Naive thymus-derived CD8-positive, alpha-beta T cell (primary cell): ENCODE measurements at places on chromosomes 1 and 21. TPM values are rescaled to one million over a fixed set of nuclear protein-coding genes. Genes with fewer than 3 reads are reported as not detected.
A peak's percentile ranks its signal among the peaks of the same experiment; 100 is the strongest.

FBXO42 gene
- 27.4 TPM for total RNA-seq

DNA sequence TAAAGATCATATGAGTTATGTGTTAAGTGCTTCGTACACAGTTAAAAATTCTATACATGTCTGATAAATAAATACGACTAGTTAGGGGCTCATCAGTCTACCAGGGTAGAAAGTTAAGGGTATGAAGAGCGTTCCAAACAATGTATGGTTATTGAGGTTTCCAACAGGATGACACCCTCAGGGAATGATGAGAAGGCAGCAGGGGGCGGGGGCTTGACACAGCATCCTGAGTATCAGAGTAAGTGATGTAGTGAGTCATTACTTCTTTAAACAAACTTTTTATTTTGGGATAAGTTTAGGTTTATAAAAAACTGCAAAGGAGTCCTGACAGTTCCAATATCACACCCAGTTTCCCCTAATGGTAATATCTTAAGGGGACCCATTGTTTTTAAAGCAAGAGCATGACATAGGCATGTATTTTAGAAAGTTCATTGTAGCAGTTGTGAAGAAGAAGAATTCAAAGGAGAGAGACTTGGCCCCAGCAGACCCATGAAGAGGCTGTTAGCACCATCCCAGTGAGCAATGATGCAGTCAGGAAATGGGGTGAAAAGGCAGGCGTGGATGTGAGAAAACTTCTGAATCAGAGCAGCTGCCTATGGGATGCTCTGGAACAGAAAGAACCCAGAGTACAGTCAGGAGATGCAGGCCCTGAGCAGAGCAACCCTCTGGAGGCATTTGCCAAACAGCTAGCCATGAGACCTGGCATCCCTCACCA, 15.0 kb upstream of the PSMB2 start:
- no peaks in the 10 kb centered on the region for H3K4me1 ChIP-seq
- H3K27me3 ChIP-seq = peaks cover 8% of the 10 kb centered on the region
- H3K27ac ChIP-seq = no peak overlapping the region
- H3K36me3 ChIP-seq = no peaks in the 10 kb centered on the region
- H3K4me3 ChIP-seq = no peak overlapping the region
- no peak for DNase-seq

- peak overlapping the region; percentile 82 for H3K4me3 ChIP-seq
- no peaks in the 10 kb centered on the region for H3K27me3 ChIP-seq
- H3K36me3 ChIP-seq = peaks cover 4% of the 10 kb centered on the region
- DNase-seq = no peak
- H3K4me1 ChIP-seq = peaks cover 16% of the 10 kb centered on the region
Measured at GRCh38 chr1:30719406-30720270, 3.7 kb downstream of the MATN1 start.

GRCh38 chr1:205452933-205453332, 2.9 kb downstream of the BLACAT1 start:
- H3K36me3 ChIP-seq = no peaks in the 10 kb centered on the region
- H3K27me3 ChIP-seq = peaks cover 61% of the 10 kb centered on the region
- no peak for DNase-seq
- no peak overlapping the region for H3K4me3 ChIP-seq
- no peak overlapping the region for H3K27ac ChIP-seq
